ENCODE measurements at places on chromosomes 3 and 15.

DNA sequence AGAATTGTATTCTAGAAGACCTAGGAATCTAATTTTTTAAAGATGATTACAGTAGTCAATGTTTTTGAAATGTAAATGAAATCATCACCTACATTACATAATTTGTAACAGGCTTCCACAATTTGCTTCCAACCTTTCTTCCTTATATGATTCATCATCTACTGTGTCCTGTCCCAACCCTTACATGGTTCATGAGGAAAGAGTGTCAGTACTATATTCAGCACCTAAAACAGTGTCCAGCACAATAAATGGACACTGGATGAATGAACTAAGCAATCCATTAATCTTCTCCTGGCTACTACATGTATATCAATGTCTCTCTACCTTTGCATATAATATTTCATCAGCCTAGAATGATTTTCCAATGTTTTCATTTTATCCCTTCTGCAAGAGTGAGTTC, 12.2 kb downstream of the FGF12 start:
- no peak for DNase-seq

DNA sequence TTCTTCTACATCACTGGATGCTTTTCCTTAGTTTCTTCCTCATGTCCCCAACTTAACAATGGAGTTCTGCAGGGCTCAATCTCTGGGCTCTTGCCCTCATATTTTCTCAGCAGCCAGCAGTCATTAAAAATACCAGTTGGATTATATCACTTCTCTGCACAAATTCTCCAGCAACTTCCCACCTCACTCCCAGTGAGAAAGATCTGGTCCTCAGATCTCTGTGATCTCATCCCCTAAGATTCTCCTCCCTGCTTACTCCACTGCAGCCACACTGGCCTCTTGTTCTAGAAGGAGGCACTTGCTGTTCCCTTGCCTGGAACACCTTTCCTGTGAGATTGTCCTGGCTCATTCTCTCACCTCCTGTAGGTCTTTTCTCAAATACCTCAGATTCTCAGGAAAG, 6.1 kb downstream of the ERICH6 start:
- DNase-seq: no peak

DNA sequence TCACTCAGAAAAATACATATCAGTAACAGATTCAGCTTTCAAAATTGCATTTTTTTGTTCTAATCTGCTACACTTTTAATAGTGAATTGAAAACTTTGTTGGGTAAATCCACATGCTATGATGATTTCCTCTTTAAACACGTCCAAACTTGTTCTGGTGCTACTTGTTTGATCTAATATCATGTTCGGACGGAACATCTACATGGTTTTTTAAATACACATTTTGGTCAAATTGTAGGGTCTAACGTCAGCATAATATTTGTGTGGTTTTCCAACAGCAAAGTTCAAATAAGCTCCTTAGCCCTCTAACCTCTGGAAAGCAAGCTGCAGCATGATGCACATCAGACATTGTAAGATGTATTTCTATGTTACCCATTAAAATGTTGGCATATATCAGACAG, 98.5 kb upstream of the OSTN start:
- no peak for DNase-seq

GRCh38 chr15:63601026-63601703, 4.0 kb downstream of the FBXL22 start:
- no peak for DNase-seq

GRCh38 chr15:44537735-44538240, 841 bp downstream of the EIF3J start:
- no peak for DNase-seq

DNA sequence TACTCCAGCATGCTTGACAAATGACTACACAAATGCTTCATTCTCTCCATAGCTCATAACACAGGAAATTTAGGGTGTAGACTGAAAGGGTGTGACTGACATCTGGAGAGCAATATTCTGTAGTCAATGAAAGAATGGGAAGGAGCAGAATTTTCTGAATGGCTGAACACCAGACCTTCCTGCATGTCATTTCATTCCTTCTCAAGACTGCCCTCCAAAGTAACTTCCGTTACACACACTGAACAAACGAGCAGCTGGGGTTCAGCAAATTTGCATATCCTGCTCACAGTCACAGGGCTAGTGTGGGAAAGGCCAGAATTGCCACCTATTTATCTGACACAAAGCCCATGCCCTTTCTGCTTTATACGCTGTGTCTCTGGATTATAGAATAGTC, 325.0 kb upstream of the CFAP20DC start:
- DNase-seq: no peak
